ENCODE measurements at places on chromosomes 6 and 20. TPM values are rescaled to one million over a fixed set of nuclear protein-coding genes. Genes with fewer than 3 reads are reported as not detected.

DNA sequence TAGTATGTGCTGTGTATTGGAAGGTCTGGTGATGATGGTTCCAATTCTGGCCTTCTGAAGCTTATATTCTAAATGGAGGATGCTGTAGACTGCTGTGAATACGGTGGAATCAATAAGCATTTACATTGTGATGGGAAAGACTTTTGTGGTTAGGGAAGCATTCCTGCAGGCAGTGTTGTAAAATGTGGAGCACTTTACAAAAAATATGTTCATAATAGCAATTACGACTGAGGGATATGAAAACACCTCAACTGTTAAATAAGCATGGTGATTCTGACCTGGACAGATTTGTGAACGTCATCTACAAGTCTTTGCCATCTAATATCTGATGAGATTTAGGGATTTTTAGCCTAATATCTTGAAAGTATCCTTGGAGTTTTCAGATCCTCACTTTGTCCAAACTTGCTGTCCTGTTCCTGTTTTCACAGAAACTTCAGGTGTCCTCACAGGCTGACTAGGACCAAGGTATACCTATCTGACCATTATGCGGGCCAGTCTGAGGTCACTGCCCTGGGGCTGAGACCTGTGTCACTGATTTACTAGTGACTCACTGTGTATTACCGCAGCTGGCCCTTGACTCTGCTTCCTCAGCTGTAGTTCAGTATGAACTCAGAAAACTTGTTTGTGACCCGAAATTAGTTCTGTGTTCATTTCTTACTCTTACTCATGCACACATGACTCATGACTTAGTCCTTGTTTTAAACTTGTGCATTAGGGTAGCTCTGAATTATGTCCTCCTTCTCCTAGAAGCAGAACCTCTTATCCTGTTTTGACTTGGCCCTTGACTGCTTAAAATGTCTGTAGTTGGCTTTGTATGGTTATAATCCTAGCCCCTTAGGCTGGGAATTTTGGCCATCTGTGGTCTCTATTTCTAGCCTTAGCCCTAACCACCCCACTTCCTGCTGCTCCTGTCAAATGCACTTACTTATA lies 343.0 kb downstream of the CDKAL1 start:
- no peak overlapping the region for H3K4me3 ChIP-seq
- H3K27ac ChIP-seq = peak overlapping the region; percentile 49
- H3K36me3 ChIP-seq = no peaks in the 10 kb centered on the region
- peaks cover 4% of the 10 kb centered on the region for H3K4me1 ChIP-seq

GRCh38 chr20:18224968-18225568 lies 63.3 kb upstream of the ZNF133 start:
- no peaks in the 10 kb centered on the region for H3K27me3 ChIP-seq
- no peak overlapping the region for H3K27ac ChIP-seq
- no peak for DNase-seq

DNA sequence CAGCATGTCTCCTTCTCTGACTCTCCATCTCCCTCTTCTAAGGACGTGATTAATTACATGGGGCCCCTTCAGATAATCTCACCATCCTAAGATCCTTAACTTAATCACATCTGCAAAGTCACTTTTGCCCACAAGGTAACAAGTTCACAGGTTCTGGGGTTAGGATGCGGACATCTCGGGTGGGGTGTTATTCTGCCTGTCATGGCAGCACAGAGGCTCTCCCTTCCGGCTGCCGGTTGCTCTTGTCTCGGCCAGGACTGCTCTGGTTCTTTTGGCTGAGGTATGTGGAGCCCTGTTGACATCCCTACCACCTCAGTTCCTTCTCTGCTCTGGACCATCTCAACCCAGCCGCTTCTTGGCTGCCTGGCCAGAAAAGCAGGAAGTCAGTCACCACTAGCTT lies 4.2 kb upstream of the CST11 start:
- no peaks in the 10 kb centered on the region for H3K36me3 ChIP-seq
- H3K4me1 ChIP-seq = no peaks in the 10 kb centered on the region
- H3K27me3 ChIP-seq = no peaks in the 10 kb centered on the region
- DNase-seq = no peak
- H3K4me3 ChIP-seq = no peak overlapping the region

DNA sequence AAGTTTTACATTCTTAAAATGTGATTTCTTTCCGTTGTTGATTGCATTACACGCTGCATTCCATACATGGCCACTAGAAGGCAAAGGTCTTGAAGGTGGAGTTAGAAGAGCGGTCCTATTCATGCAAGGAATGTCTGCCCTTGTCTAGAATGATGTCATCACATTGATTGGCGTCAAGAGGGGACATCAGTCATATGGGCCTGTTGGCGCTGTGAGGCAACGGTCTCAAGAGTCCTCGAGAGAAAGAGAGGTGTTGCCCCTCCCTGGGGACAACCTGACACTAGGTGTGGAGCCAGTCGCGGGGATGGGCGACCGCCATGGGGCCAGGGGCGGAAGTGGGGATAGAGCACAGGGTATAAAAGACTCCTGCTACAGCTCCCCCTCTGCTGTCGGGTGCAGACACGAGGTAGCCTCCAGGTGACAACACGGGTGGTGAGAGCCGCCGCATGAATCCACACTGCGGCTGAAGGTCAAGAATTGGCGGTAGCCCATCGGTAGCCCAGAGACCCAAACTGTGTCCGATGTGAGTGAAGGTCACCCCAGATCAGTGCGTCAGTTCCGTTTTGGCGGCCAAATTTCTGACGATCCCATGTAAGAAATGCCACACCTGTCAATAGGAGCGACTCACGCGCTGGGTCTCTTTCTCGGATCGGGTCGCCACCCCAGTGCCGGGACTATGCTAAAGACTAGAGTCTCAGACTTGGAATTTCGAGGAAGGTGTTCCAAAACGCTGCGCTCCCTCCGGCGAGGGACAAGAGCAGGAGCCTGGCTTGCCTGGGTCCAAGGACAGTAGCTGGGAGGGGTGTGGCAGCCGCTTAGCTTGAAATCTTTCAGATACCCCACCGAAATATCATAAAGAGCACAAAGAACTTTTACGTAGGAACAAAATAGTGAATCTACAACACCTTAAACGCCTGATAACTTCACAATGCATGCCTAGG lies 93.2 kb upstream of the ZNF184 start:
- no peaks in the 10 kb centered on the region for H3K27me3 ChIP-seq
- no peaks in the 10 kb centered on the region for H3K36me3 ChIP-seq

DNA sequence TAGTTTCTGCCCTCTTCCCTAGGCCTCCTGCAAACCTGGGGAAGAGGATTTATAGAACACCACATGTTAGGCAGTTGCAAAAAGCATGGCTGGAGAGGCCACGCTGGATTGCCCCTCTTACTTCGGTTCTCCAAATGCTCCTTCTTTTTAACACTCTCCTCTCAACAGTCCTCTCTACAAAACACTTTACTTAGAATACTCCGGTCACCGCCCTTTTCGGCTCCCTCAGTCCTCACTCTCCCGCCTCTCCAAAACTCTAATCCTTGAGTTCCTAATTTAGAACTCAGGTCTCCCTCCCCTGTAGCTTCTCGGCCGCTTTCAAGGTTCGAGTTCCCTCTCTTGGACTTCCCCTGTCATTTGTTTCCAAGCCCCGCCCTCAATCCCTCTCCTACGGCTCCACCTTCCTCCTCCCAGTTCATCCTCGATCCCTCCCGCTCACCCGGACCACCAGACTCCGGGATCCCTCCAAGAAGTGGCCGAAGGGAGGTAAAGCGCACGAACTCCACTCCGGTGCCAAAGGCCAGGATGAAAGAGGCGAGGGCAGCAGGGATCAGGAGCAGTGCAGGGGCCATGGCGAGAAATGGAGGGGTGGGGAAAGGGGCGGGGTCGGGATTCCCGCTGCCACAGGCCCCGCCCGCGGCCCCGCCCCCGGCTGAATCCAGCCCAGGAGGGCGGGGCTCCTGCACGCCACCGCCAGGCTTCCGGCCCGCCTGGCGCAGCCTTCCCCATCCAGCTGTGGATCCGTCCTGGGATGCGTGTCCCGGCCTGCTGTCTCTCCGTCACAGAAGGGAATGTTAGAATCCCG lies at the start of gene NRM:
Gene NRM (minus strand): TSS at position 582 of the 805 bp plus-strand sequence. CDS start 10 bp downstream, at position 572.
- H3K27ac ChIP-seq = peak within 1 kb of the TSS; percentile 98
- no peaks in the 10 kb centered on the region for H3K27me3 ChIP-seq
- peak; percentile 92 for DNase-seq
- H3K36me3 ChIP-seq = no peaks in the 10 kb centered on the region
- H3K4me3 ChIP-seq = peak within 1 kb of the TSS; percentile 78
- peaks cover 10% of the 10 kb centered on the region for H3K4me1 ChIP-seq

DNA sequence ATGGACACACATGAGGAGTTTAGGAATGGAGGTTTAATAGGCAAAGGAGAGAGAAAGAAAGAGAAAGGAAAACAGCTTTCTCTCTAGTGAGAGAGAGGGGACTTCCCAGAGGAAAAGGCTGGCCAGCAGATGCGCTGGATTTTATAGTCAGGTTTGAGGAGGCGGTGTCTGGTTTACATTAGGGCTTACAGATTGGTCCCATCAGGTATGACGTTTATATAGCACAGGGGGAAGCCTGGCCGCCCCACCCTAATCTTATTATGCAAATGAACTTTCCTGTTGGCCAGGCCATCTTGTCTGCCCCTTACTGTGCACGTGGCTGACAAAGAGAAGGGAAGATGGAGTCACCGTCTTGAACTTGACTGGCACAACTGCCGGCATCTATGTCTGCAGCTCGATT lies 86.6 kb upstream of the QKI start:
- no peaks in the 10 kb centered on the region for H3K36me3 ChIP-seq
- no peak for DNase-seq
- no peaks in the 10 kb centered on the region for H3K27me3 ChIP-seq
- H3K4me3 ChIP-seq = no peak overlapping the region

- no peak overlapping the region for H3K27ac ChIP-seq
- no peaks in the 10 kb centered on the region for H3K27me3 ChIP-seq
- no peak overlapping the region for H3K4me3 ChIP-seq
- no peaks in the 10 kb centered on the region for H3K36me3 ChIP-seq
- DNase-seq = no peak
These were observed 269.9 kb upstream of the SUPT3H start for GRCh38 chr6:45647341-45648261.

DNA sequence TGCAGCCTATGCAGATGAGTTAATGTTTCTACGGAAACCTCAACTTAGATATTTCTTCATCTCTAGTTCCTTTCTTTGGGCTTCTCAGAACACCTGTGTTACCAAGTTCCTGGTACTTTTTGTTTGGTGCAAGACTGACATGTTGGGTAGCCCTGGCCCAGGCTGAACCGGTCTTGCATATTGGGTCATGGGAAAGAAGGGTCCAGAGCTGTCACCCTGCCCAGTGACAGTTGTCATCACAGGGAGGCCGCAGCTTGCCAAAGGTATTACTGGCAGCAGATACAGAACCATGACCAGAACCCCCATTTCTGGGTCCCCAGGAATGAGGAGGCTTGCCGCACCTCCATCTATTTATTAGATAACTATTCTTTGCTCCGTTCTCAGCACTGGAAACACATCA lies 40.2 kb downstream of the PDYN start:
- H3K4me3 ChIP-seq = no peak overlapping the region
- H3K36me3 ChIP-seq = no peaks in the 10 kb centered on the region
- no peak overlapping the region for H3K27ac ChIP-seq
- no peaks in the 10 kb centered on the region for H3K27me3 ChIP-seq
- no peaks in the 10 kb centered on the region for H3K4me1 ChIP-seq

DNA sequence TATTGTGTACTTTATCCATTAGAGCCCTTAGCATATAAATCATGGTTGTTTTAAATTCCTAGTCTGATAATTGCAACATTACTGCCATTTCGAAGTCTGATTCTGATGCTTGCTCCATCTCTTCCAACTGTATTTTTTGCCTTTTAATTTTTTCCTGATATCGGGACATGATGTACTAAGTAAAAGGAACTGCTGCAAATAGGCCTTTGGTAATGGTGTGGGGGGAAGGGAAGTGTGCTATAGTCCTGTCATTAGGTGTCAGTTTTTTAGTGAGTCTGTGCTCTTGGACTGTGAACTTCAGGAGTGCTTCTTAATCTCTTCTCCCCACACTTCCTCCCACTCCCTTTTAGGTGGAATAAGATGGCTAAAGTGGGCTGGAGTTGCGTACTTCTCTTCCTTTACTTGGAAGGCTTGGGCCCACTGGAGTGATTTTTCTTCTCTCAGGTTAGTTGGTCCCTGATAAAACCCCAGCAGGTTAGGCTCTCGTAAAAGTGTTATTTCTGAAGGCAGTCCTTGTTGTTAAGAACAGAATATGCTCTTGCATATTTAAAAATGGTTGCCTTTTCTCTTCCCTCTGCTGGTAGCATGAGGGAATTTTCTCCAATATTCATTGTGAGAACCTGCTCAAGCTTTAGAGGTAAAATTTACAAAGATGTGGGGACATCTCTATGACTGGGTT lies 18.1 kb downstream of the STXBP5 start:
- H3K36me3 ChIP-seq = no peaks in the 10 kb centered on the region
- no peaks in the 10 kb centered on the region for H3K4me1 ChIP-seq
- no peak for DNase-seq
- no peak overlapping the region for H3K27ac ChIP-seq

- H3K4me3 ChIP-seq = no peak overlapping the region
- H3K27me3 ChIP-seq = no peaks in the 10 kb centered on the region
- H3K36me3 ChIP-seq = no peaks in the 10 kb centered on the region
- no peaks in the 10 kb centered on the region for H3K4me1 ChIP-seq
- H3K27ac ChIP-seq = no peak overlapping the region
These were observed 23.7 kb downstream of the RANBP9 start for GRCh38 chr6:13687917-13688351.

GRCh38 chr6:14984519-14984853 lies 261.4 kb upstream of the JARID2 start:
- H3K27me3 ChIP-seq = no peaks in the 10 kb centered on the region
- DNase-seq = no peak
- no peak overlapping the region for H3K4me3 ChIP-seq
- H3K36me3 ChIP-seq = no peaks in the 10 kb centered on the region
- H3K4me1 ChIP-seq = no peaks in the 10 kb centered on the region
- no peak overlapping the region for H3K27ac ChIP-seq

GRCh38 chr6:170290296-170291128 lies at the start of gene DLL1:
Gene DLL1, minus strand, starts transcription at chr6:170291078. Its CDS starts 939 bp downstream, at chr6:170290139.
- peaks cover 23% of the 10 kb centered on the region for H3K27me3 ChIP-seq
- H3K4me1 ChIP-seq = peaks cover 25% of the 10 kb centered on the region
- H3K4me3 ChIP-seq = peak within 1 kb of the TSS; percentile 35
- peak within 1 kb of the TSS; percentile 63 for H3K27ac ChIP-seq
- DNase-seq = no peak
- H3K36me3 ChIP-seq = no peaks in the 10 kb centered on the region

GRCh38 chr20:46396052-46396740 lies 10.2 kb downstream of the ELMO2 start:
- H3K4me3 ChIP-seq = no peak overlapping the region
- H3K27me3 ChIP-seq = no peaks in the 10 kb centered on the region
- no peaks in the 10 kb centered on the region for H3K36me3 ChIP-seq
- peaks cover 7% of the 10 kb centered on the region for H3K4me1 ChIP-seq

The TRMT6 gene
- total RNA-seq = 1.8 TPM

The PRICKLE4 gene
- 17.7 TPM for total RNA-seq

The SASH1 gene
- 79.9 TPM for total RNA-seq

All from uterus (tissue), 4 donors.